Mammary epithelial cell (primary cell): ENCODE measurements at places on chromosomes 4 and X. TPM values are rescaled to one million over a fixed set of nuclear protein-coding genes. Genes with fewer than 3 reads are reported as not detected.

CNOT6L gene
- total RNA-seq, result 36.5 and 46.3 TPM in 2 replicates

PRPS1 gene
- 23.2 TPM for total RNA-seq

DNA sequence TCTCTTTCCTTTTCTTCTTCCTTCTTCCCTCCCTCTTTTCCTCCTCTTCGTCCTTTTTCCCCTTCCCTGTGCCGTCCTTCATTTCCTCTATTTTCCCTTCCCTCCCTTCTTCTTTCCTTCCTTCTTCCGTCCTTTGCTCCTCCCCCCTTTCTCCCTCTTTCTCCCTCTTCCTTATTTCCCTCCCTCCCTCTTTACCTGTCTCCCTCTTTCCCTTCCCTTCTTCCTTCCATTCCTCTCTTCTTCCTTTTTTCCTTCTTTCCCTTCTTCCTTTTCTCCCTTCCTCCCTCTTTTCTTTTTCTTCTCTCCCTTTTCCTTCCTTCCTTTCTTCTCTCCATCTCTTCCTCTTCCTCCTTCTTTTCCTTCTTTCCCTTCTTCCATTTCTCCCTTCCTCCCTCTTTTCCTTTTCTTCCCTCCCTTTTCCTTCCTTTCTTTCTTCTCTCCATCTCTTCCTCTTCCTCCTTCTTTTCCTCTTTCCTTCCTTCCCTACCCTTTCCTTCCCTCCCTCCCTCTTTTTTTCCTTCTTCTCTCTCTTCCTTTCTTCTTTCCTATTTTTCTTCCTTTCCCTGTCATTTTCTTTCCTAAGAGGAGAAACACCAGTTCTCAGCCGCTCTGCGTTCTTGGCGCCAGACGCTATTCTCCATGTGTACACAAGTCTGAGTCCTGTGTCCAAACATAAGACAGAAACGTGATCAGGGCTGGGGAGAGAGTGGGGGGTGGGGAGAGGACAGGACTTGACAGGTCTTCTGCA, 597.1 kb downstream of the MID1IP1 start:
- DNase-seq, result no peak

DNA sequence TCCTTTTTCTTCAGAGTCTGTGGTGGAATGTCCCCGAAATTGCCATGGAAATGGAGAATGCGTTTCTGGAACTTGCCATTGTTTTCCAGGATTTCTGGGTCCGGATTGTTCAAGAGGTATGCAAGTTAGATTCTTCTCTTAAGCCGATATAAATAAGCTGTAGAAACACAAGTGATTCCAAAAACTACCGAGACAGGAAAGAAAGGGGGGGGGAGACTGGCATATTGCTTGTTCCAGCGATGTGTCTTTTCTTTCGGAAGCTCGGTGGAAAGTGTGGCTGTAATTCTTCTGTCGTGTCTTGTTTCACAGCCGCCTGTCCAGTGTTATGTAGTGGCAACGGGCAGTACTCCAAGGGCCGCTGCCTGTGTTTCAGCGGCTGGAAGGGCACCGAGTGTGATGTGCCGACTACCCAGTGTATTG, 236.9 kb downstream of the DCTD start:
- DNase-seq, result no peak

DNA sequence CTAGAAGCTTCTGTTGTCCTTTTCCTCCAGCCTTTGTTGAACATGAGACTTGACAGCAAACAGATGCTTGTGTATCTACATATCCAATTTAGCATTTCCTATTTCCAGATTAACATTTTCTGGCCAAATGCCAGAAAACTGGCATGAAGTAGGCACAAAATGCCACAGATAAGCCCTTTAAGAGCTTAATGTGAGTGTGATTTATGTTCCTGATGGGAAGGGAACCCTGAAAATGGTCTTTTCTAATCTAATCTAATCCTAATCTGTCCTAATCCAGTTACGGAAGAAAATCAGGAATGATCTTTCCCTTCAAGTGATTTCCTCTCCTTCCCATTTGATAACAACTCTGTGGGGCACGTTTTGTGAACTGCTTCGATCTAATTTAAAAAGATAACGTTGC, 133.0 kb upstream of the C1QTNF7 start:
- no peak for DNase-seq

DNA sequence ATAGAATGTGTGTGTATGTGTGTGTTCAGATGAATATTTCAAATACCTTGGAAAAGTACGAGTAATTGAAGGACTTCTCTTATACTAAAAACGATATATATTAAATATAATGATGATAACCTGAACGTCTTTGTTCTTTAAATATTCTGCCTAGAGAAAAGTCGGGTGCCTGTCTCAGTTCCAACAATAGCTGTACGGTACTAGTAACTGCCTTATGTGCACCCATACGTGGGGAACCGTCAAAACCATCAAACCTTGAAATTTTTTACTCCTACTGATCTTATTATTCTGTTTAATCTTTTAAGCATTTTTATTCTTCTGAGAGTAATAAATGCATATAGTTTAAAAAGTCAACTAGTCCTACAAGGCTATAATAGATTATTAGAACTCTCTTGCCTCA, 1045.7 kb downstream of the C4orf33 start:
- no peak for DNase-seq

DNA sequence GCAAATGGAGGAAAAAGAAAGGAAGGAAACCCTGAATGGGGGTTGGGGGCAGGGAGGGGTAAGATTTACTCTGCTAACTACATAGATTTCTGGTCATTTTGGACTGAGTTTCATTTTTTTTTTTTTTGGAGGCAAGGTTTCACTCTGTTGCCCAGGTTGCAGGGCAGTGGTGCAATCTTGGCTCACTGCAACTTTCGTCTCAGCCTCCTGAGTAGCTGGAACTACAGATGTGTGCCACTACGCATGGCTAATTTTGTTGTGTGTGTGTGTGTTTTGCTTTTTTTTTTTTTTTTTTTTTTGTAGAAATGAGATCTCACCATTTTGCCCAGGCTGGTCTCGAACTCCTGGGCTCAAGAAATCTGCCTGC, 223.5 kb downstream of the APBB2 start:
- no peak for DNase-seq

DNA sequence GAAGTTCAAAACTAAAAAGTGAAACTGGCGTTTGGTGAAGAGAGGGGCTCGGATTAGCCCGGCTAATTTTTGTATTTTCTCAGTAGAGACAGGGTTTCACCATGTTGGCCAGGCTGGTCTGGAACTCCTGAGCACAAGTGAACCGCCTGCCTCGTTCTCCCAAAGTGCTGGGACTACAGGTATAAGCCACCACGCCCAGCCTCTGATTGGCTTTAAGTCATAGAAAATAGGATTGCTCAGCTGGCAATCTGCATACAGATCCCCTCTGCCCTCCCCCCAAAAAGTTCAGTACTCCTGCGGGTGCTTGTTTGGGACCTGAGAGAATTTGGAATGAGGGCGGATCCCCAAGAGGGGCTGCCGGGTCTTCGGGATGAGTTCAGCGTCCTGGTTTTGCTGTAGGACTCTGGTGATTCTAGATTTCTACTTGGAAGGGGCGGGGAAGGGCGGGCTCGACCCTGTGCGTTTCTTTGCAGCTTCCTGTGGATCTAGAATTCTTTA, 537 bp upstream of the PRKX start:
- peak; percentile 12 for DNase-seq
